Thyroid gland (tissue), 4 donors: ENCODE measurements at places on chromosomes 13 and 19. TPM values are rescaled to one million over a fixed set of nuclear protein-coding genes. Genes with fewer than 3 reads are reported as not detected.

DNA sequence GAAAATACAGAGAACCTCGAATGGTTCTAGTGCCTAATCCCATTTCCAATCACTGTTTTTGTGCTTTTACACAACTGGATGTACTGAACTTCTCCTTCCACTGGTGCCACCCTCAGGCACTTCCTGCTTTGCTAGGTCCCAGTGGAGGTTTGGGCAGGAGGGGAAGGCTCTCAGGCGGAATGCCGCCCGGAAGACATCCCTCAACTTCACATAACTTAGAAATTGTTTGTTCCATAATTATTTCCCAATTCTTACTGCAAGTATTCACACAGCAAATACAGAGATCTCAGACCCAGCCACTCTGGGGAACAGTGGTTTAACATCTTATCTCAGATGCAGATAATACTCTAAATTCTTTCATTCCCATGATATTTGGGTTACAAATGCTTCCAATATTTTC lies 195.7 kb upstream of the IPO5 start:
- H3K4me1 ChIP-seq, result no peaks in the 10 kb centered on the region
- no peak for DNase-seq
- no peak overlapping the region for H3K27ac ChIP-seq
- H3K4me3 ChIP-seq, result no peak overlapping the region
- no peaks in the 10 kb centered on the region for H3K27me3 ChIP-seq

DNA sequence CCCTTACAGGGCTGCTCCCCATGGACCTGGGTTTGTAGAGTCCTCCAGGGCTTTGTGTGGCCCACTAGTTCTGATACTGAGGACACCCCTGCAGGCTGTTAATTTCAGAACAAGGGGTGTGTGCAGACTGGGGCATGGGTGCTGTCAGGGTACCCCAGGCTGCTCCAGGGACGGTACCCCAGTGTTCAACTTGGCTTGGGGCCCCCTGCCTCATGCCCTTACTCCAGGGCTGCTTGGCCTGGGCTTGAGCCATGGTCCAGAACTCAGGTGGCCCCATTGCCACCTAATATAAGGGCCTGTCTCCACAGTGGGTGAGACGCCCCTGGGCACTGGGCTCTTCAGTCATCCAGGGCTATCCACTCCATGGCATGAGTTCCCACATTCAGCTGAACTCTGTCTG lies 1417.6 kb downstream of the UQCRFS1 start:
- H3K36me3 ChIP-seq, result peaks cover 4% of the 10 kb centered on the region
- H3K27me3 ChIP-seq, result no peaks in the 10 kb centered on the region
- DNase-seq, result no peak
- no peak overlapping the region for H3K27ac ChIP-seq
- peaks cover 12% of the 10 kb centered on the region for H3K4me1 ChIP-seq

- no peak overlapping the region for H3K4me3 ChIP-seq
- H3K4me1 ChIP-seq, result peaks cover 26% of the 10 kb centered on the region
- H3K27me3 ChIP-seq, result no peaks in the 10 kb centered on the region
- DNase-seq, result no peak
- H3K27ac ChIP-seq, result peak overlapping the region; percentile 97
Observed at GRCh38 chr19:42251572-42252358, 3.2 kb downstream of the ERF start.

DNA sequence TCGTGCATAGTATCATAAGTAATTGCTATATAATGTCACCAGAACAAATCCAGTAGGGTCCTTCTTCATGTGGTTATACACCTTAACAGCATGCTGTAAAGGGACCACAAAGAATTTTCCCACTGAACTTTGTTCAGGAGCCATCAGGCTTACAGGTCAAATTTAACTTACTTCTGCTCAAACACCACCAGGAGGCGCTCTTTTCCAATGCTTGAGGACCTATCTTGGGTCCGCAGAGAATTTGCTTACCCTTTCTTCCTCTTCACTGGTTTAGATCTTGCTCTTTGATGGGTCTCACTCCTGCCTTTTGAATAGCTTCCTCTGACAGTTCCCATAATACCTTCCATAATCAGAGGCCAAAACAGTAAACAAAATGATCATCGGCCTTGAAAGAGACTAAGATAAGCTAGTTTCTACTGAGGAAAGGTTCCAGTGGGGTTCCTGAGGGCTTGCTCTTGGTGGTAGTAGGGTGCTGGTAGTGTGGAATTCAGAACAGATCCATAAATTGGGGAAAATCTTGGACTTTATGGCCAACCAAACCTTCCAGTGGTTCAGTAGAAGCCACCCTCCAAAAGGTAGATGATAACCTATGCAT lies 37.4 kb downstream of the SCGB2B2 start:
- no peaks in the 10 kb centered on the region for H3K4me1 ChIP-seq
- no peak overlapping the region for H3K27ac ChIP-seq
- DNase-seq, result peak; percentile 64
- H3K27me3 ChIP-seq, result no peaks in the 10 kb centered on the region
- no peaks in the 10 kb centered on the region for H3K36me3 ChIP-seq

DNA sequence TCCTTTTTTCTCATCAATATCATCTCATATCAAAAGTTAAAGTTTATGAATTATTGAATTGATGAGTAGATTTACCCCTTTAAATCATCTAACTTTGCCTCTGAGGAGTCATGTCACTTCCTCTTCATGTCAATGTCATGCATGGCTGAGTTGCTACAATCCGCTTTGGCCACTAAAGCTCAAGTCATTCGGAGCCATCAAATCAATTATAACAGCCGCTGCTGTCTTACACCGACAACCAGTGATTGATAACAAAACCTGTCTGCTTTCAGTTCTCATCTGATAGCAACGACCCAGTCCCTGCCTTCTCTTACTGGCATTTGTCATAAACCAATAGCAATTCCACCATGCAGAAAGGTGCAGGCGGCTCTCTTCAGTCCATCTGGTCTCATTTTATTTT lies 429.3 kb downstream of the DIAPH3 start:
- H3K27me3 ChIP-seq, result no peaks in the 10 kb centered on the region
- no peak overlapping the region for H3K27ac ChIP-seq
- no peaks in the 10 kb centered on the region for H3K36me3 ChIP-seq
- no peak overlapping the region for H3K4me3 ChIP-seq
- no peak for DNase-seq
- H3K4me1 ChIP-seq, result no peaks in the 10 kb centered on the region

- H3K4me1 ChIP-seq, result peaks cover 6% of the 10 kb centered on the region
- peak overlapping the region; percentile 80 for H3K27ac ChIP-seq
- peak; percentile 32 for DNase-seq
- H3K4me3 ChIP-seq, result peak overlapping the region; percentile 26
Observed at GRCh38 chr19:925087-925525, 729 bp upstream of the ARID3A start.

- H3K27ac ChIP-seq, result no peak overlapping the region
- H3K36me3 ChIP-seq, result no peaks in the 10 kb centered on the region
- H3K4me3 ChIP-seq, result no peak overlapping the region
Observed at GRCh38 chr13:63900406-63900805, 2484.8 kb upstream of the PCDH20 start.

CYP2A7 gene
- total RNA-seq, result not detected

FFAR2 gene
- total RNA-seq, result not detected

KCNK6 gene
- 0.73 TPM for total RNA-seq
